ENCODE measurements at places on chromosomes 1 and 21.

DNA sequence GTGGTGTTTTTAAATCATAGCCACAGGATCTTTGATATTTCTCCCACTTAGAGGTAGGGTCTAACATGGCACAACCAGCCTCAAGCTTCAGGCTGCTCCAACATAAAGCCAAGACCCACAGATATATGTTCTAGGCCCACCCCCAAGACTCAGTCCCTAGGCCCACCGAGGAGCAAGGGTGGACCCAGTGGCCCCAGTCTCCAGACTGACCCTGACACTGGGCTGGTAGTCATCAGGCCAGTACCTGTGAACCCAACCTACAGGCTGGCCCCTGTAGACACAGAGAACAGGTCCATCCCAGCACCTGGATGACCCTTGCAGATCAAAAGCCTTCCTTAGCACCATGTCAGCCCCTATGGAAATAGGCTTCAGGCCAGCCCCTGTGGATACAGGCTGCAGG lies 60.5 kb downstream of the NEGR1 start:
- H3K27me3 ChIP-seq = no peaks in the 10 kb centered on the region
- no peaks in the 10 kb centered on the region for H3K36me3 ChIP-seq
- DNase-seq = no peak
- H3K4me3 ChIP-seq = no peak overlapping the region

DNA sequence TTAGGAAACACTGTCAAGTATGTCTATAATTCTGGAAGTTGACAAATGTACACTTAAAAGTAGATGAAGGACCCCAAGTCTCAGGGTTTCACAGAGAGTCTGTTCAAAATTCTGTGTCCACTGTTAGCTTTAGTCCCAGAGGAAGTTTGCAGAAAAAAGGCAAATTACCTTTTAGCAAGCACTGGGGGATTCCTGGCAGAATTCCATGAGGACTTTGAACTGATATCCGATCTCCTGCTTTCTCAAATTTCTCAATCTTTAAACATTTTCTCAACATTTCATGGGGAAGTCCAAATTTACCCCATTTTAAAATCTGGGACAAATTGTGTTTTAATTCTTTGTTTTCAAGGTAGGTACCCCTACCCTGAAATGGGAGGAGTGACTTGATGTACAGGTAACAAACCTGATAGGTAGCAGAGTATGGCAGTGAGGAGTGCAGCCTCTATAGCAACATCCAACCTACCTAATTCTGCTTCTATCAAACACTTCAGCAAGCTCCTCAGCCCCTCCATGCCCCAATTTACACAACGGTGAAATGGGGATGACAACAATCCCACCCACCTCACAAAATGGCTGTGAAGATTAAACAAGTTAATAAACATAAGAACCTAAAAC lies 344.9 kb downstream of the OMA1 start:
- peaks cover 2% of the 10 kb centered on the region for H3K27me3 ChIP-seq
- H3K4me3 ChIP-seq = no peak overlapping the region
- no peaks in the 10 kb centered on the region for H3K4me1 ChIP-seq
- H3K27ac ChIP-seq = no peak overlapping the region

GRCh38 chr1:67853704-67854103 lies 20.4 kb upstream of the GNG12 start:
- peaks cover 11% of the 10 kb centered on the region for H3K27me3 ChIP-seq
- no peak overlapping the region for H3K27ac ChIP-seq
- H3K36me3 ChIP-seq = no peaks in the 10 kb centered on the region
- peak; percentile 15 for DNase-seq

DNA sequence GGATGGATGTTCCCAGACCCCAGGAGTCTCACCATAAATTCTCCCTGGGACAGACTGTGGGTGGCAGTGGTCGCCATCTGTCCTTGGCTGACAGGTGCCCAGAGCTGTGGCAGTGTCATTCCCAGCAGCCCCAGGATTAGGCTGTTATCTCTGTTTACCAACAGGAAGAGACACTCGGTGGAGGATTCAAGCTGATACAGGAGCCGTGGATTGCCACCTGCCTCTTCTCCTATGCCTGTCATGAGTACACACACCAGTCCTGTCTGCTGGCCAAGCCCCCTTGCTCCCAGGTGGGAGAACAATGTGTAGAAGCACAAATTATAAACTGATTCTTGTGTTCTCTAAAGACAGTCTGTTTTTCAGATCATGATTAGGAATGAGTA lies 152.6 kb downstream of the ETS2 start:
- H3K27me3 ChIP-seq = peaks cover 2% of the 10 kb centered on the region
- peaks cover 30% of the 10 kb centered on the region for H3K4me1 ChIP-seq
- H3K36me3 ChIP-seq = peaks cover 3% of the 10 kb centered on the region

GRCh38 chr21:30126576-30126975 lies 40.0 kb downstream of the CLDN17 start:
- no peak overlapping the region for H3K27ac ChIP-seq
- H3K36me3 ChIP-seq = no peaks in the 10 kb centered on the region
- no peak overlapping the region for H3K4me3 ChIP-seq
- no peaks in the 10 kb centered on the region for H3K27me3 ChIP-seq
- no peak for DNase-seq
- H3K4me1 ChIP-seq = no peaks in the 10 kb centered on the region

GRCh38 chr1:99239690-99240089 lies 24.6 kb upstream of the PLPPR4 start:
- no peak for DNase-seq
- H3K27me3 ChIP-seq = peaks cover 3% of the 10 kb centered on the region
- no peaks in the 10 kb centered on the region for H3K36me3 ChIP-seq
- no peak overlapping the region for H3K27ac ChIP-seq

- no peaks in the 10 kb centered on the region for H3K36me3 ChIP-seq
- no peak overlapping the region for H3K27ac ChIP-seq
- peaks cover 30% of the 10 kb centered on the region for H3K27me3 ChIP-seq
- H3K4me1 ChIP-seq = peaks cover 7% of the 10 kb centered on the region
- no peak overlapping the region for H3K4me3 ChIP-seq
- DNase-seq = no peak
These were observed 4.4 kb upstream of the SAMD11 start for GRCh38 chr1:919271-919872.

DNA sequence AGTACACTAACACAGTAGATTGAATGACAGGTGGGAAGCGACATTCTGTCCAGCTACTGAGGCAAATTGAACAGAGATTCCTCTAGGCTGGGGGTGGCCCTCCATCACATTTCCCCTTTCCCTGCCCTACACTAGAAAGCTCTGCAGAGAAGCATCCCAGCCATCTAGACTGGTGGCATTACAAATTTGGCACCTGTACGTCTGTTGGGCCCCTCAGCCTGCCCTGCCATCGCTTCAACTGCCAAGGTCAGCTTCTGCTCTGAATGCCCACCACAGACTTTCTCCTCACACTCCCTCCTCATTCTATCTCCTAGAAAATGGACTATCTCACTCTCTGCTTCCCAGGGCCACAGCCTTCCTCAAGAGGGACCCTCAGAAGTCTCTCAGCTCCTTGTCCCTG lies 16.7 kb downstream of the TRABD2B start:
- H3K36me3 ChIP-seq = no peaks in the 10 kb centered on the region
- no peak overlapping the region for H3K27ac ChIP-seq
- peaks cover 5% of the 10 kb centered on the region for H3K4me1 ChIP-seq

GRCh38 chr21:27776925-27777553 lies 810.2 kb upstream of the ADAMTS5 start:
- H3K27me3 ChIP-seq = no peaks in the 10 kb centered on the region
- H3K4me3 ChIP-seq = no peak overlapping the region
- H3K4me1 ChIP-seq = no peaks in the 10 kb centered on the region
- DNase-seq = no peak
- H3K27ac ChIP-seq = no peak overlapping the region

GRCh38 chr1:60227601-60228000 lies 154.0 kb upstream of the C1orf87 start:
- no peaks in the 10 kb centered on the region for H3K36me3 ChIP-seq
- H3K27me3 ChIP-seq = no peaks in the 10 kb centered on the region
- no peak overlapping the region for H3K4me3 ChIP-seq
- H3K27ac ChIP-seq = peak overlapping the region; percentile 4
- DNase-seq = no peak

GRCh38 chr1:43554444-43554992 lies 23.8 kb downstream of the PTPRF start:
- peak; percentile 61 for DNase-seq
- peaks cover 12% of the 10 kb centered on the region for H3K4me1 ChIP-seq
- peaks cover 9% of the 10 kb centered on the region for H3K27me3 ChIP-seq
- H3K27ac ChIP-seq = peak overlapping the region; percentile 38
- no peaks in the 10 kb centered on the region for H3K36me3 ChIP-seq

GRCh38 chr1:215667761-215668160 lies 100.7 kb downstream of the KCTD3 start:
- H3K36me3 ChIP-seq = no peaks in the 10 kb centered on the region
- H3K27ac ChIP-seq = no peak overlapping the region
- no peak overlapping the region for H3K4me3 ChIP-seq
- DNase-seq = no peak
- no peaks in the 10 kb centered on the region for H3K27me3 ChIP-seq
- H3K4me1 ChIP-seq = no peaks in the 10 kb centered on the region

DNA sequence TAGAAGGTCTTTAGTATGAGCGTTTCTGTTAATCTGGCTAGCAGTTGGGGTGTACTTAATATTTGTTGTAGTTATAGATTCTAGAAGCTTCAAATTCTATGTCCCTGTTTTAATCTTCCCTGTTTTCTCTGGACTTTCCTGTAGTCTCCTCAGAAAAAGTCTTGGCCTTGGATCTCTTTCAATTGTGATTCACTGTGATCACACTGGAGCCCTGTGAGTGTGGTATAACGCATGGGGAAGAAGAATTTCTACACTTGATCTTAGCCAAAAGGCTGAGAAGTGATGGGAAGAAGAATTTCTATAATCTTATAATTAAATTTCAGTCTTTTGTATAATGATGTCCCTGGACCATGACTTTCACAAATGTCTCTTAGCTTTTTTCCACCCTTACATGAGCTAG lies 36.7 kb upstream of the COP1 start:
- no peak for DNase-seq
- no peak overlapping the region for H3K4me3 ChIP-seq
- H3K36me3 ChIP-seq = no peaks in the 10 kb centered on the region
- no peak overlapping the region for H3K27ac ChIP-seq

- peaks cover 12% of the 10 kb centered on the region for H3K4me1 ChIP-seq
- H3K27ac ChIP-seq = no peak overlapping the region
- no peak overlapping the region for H3K4me3 ChIP-seq
- peaks cover 32% of the 10 kb centered on the region for H3K36me3 ChIP-seq
These were observed 47.7 kb downstream of the PGM1 start for GRCh38 chr1:63640633-63641567.

- no peak overlapping the region for H3K4me3 ChIP-seq
- DNase-seq = no peak
- H3K27me3 ChIP-seq = no peaks in the 10 kb centered on the region
- H3K36me3 ChIP-seq = no peaks in the 10 kb centered on the region
- H3K27ac ChIP-seq = no peak overlapping the region
These were observed 544.7 kb downstream of the NPHP4 start for GRCh38 chr1:5447503-5447960.

DNA sequence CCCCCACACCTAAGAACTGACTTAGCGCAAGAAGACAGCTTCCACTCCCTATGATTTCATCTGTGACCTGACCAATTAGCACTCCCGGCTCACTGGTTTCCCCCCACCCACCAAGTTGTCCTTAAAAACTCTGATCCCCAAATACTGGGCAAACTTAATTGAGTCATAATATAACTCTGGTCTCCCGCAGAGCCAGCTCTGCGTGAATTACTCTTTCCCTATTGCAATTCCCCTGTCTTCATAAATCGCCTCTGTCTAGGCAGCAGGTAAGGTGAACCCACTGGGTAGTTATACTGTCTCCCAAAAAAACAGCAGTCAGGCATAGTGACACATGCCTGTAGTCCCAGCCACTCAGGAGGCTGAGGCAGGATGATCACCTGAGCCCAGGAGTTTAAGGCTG lies 36.9 kb downstream of the ZBTB8OS start:
- peaks cover 5% of the 10 kb centered on the region for H3K27me3 ChIP-seq
- H3K27ac ChIP-seq = no peak overlapping the region
- DNase-seq = no peak
- peaks cover 4% of the 10 kb centered on the region for H3K36me3 ChIP-seq

GRCh38 chr1:157773493-157774350 lies 3.2 kb downstream of the FCRL2 start:
- H3K4me3 ChIP-seq = no peak overlapping the region
- peaks cover 2% of the 10 kb centered on the region for H3K27me3 ChIP-seq
- H3K4me1 ChIP-seq = peaks cover 7% of the 10 kb centered on the region
- no peak for DNase-seq
- no peaks in the 10 kb centered on the region for H3K36me3 ChIP-seq

DNA sequence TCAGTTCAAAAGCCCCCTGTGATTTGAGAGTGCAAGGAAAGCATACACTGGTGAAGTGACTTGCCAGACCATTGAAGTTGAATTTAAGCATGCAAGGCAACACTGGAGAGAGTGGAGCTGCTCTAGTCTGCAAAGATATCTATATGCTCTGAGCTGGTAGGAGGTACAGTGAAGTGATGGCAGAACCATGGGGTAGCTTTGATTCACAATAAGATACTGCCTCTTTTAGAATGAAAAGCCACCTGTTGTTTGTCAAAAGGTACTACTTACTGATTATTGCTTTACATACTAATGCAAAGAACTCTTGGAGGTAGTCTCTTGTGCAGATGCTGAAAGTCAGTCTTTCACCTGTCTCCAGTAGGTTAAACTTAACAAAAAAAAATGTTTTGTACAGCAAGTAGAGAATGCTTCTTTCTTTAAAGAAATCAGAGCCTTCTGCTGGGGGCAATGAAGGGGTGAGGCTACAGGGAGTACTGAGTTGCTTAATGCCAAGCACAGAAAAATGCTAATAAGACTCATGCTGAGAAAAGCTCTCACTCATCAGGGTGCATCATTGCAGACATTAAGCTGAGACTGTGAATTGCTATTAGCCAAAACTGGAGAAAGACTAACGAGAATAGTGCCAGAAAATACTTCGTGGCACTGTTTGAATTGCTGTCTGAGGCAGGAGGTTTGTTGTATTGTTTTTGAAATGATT lies 1150.5 kb upstream of the TMPRSS15 start:
- H3K36me3 ChIP-seq = no peaks in the 10 kb centered on the region
- H3K4me1 ChIP-seq = no peaks in the 10 kb centered on the region
- no peak overlapping the region for H3K4me3 ChIP-seq
- no peaks in the 10 kb centered on the region for H3K27me3 ChIP-seq

DNA sequence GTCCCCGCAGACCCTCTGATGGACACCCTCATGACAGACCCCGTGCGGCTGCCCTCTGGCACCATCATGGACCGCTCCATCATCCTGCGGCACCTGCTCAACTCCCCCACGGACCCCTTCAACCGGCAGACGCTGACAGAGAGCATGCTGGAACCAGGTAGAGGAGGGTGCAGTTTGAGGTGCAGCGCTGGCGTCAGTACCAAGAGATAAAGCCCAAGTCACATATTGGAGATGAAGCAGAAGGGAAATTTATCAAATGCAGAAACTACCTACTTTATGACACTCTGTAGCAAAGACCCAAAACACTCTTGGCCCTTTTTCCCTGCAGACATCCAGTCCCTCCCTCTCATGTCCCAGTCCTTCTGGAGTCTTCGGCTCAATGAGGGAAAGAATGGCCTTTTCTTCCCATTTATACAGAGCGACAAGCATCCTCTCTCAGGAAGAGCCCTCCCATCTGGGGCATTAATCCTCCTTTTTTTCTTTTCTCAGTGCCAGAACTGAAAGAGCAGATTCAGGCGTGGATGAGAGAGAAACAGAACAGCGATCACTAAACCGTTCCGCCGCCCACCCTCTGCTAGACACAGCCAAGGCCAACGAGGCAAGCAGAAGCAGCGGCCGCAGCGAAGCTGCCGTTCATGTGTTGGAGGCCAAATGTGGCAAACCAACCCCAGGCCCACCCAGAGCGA lies 30.8 kb upstream of the KIF1B start:
- H3K27ac ChIP-seq = no peak overlapping the region
- H3K36me3 ChIP-seq = peaks cover 30% of the 10 kb centered on the region
- H3K4me1 ChIP-seq = peaks cover 8% of the 10 kb centered on the region
- no peak overlapping the region for H3K4me3 ChIP-seq
- H3K27me3 ChIP-seq = no peaks in the 10 kb centered on the region

GRCh38 chr1:193707271-193708021 lies 521.0 kb upstream of the B3GALT2 start:
- DNase-seq = no peak
- H3K36me3 ChIP-seq = no peaks in the 10 kb centered on the region
- H3K27me3 ChIP-seq = no peaks in the 10 kb centered on the region
